CD4-positive, alpha-beta T cell treated with Interleukin-1 beta for 1 hour (primary cell): ENCODE measurements at places on chromosomes 1 and 21.

- no peak for DNase-seq
These were observed 45.7 kb downstream of the GALNT2 start for GRCh38 chr1:230112782-230113181.

- DNase-seq, result peak; percentile 73
These were observed 12.3 kb upstream of the SLAMF7 start for GRCh38 chr1:160726498-160727315.

- DNase-seq, result no peak
These were observed 161.8 kb upstream of the IVNS1ABP start for GRCh38 chr1:185478877-185479276.

DNA sequence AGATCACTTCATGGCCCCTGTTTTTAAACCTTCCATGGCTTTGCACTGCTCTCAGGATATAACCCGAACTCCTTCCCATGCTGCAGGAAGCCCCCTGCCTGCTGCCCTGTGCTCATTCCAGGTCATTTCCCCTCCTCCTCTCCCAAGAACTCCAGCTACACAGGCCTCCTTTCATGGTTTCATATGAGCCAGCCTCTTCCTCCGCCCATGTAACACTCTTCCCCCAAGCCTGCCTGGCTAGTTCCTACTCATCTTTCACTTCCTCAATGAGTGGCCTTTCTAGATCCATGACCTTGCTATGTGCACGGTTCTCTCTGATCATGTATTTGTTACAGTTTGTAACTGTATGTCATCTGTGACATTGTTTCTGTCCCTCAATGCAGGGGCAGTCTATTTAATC, 3.1 kb upstream of the NCF2 start:
- no peak for DNase-seq

GRCh38 chr1:43879996-43880395, 53.6 kb upstream of the ARTN start:
- DNase-seq, result no peak
